Stimulated activated CD4-positive, alpha-beta T cell treated with anti-CD3 and anti-CD28 coated beads, Interleukin-4, amount 100 ng/mL, for 48 hours (primary cell): ENCODE measurements at places on chromosomes 16 and 17.
A peak's percentile ranks its signal among the peaks of the same experiment; 100 is the strongest.

DNA sequence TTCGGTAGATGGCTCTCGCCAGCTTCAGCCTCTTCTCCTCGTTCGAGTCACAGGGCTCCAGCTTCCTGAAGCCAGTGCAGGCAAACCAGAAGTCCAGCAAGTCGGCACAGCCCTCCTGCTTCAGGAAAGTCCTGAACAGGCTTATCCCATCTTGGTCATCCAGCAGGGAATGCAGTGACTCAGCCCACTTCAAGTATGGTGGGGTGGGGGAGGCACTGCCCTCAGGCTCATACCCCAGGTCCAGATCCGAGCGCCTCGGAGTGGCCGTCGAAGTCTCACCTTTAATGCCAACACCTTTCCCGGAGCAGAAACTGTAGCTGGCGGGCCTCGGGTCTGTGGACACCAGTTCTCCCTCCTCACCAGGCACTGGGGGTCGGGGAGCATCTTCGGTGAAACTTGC, 5.9 kb downstream of the AXIN1 start:
- DNase-seq: no peak

GRCh38 chr16:28213396-28213795, 1.6 kb upstream of the XPO6 start:
- no peak for DNase-seq

GRCh38 chr17:71276079-71276478, 844.7 kb upstream of the SOX9 start:
- DNase-seq: no peak

DNA sequence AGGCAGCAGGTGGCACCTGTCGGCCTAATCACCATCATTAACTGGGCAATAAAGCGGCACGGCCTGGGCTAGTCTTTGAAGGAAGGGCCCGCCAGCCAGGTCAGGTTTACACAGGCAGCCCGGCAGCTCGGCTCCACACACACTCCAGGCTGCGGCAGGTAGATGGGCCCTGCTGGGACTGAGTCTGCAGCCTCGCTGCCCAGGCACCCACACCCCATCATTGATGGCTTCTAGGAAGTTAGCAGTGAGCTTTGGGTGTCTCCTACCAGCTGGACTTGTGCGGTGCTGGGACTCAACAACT, 6.8 kb upstream of the FOXN1 start:
- no peak for DNase-seq

DNA sequence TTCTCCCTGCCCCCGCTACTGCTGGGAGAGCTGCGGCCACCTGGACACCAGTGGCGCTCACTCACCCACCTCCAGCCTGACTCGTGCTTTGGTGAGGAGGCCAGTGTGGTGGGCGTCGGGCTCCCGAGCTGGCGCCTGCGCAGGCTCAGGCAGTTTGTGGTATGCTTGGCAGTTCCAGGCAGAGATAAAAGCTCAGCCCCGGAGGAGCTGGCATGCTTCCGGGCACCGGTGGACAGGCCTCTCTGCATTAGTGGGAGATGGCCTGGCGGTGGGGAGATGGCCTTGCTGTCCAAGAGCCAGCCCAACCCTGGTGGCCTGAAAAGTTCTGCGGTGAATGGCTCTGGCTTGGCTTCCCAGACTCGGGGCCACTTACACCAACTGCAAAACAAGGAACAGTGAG, 4.1 kb downstream of the ADGRG1 start:
- no peak for DNase-seq

DNA sequence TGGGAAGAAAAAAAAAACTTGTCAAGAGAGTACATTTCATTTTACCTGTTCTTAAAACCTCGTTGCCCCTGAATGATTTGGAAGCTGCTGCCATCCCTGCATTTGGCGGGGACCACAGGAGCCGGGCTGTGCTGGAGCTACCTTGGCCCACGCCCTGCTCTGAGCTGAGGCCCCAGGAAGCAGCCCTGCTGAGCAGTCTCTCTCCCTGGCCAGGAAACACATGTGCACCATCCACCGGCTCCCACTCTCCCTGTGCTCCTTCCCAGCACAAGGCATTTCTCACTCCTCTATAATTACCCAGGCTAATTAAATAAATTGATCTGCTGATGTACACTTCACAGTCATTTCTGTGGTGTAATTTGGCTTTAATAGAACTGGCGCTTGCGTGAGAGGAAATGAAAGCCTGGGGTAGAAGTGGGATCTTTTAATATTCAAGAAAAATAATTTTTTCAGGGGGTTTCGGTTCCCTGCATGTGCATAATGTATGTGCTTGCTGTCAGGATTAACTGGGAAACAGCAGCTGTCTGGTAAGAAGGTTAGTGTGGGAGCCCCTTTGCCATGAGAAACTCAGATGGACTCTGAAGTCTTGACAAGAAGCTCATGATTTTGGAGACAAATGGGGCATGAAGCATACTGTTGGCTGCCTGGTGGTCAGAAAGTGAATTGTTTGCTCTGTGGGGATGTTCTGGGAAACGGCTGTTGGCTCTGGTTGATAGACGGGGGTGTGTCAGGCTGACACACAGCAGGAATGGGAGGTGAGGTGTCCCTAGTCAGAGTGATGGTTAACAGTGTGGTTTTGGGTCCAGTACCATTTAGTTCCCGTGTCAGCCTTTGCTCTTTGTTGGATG, 252.3 kb upstream of the EEF2KMT start:
- DNase-seq: no peak

- no peak for DNase-seq
These were observed 314.9 kb downstream of the CEP112 start for GRCh38 chr17:65876985-65877384.

- DNase-seq: peak; percentile 49
These were observed 5.3 kb upstream of the NSMCE1 start for GRCh38 chr16:27273670-27274423.

DNA sequence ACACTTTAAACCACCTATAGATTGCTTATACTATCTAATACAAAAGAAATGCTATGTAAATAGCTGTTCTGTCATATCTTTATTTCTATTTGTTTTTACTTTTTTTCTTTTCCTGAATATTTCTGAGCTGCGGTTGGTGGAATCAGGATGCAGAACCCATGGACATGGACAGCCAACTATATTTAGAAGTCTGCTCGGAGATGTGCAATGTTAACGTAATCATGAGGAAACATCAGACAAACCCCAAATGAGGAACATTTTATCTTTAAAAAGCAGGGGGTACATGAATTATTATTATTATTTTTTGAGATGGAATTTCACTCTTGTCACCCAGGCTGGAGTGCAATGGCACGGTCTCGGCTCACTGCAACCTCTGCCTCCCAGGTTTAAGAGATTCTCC, 31.4 kb upstream of the GHDC start:
- DNase-seq: no peak

GRCh38 chr16:50251375-50252081, 14.8 kb upstream of the ADCY7 start:
- DNase-seq: no peak

DNA sequence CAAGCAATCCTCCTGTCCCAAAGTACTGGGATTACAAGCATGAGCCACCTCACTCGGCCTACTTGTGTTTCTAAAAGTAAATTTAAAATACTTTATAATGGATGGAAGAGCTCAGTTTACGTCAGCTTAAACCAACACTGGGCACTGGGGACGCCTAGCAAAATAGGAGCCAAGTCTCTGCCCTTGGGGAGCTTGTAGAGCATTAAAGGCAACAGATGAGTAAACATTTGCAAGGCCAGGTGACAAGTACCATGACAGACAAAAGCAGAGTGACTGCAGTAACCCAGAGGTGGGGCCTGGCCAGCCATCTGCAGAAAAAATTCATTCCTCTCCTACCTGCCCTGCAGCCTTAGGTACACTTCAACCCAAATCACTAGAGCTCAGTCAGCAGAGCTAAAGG, 12.1 kb upstream of the NLK start:
- DNase-seq: no peak

DNA sequence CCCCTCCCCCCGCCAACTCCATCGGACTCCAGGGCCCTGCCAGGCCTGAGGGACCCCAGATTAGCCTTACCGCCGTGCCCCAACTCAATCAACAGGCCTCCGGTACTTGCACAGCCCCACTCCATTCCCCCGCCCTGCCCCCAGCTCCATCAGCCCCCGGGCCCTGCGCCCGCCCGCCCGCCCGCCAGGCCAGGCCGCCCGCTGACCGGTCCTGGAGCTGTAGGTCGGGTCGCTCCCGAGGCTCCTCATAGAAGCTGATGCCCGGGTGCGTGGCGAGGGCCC, 308 bp downstream of the GTF3C1 start:
- DNase-seq: no peak

DNA sequence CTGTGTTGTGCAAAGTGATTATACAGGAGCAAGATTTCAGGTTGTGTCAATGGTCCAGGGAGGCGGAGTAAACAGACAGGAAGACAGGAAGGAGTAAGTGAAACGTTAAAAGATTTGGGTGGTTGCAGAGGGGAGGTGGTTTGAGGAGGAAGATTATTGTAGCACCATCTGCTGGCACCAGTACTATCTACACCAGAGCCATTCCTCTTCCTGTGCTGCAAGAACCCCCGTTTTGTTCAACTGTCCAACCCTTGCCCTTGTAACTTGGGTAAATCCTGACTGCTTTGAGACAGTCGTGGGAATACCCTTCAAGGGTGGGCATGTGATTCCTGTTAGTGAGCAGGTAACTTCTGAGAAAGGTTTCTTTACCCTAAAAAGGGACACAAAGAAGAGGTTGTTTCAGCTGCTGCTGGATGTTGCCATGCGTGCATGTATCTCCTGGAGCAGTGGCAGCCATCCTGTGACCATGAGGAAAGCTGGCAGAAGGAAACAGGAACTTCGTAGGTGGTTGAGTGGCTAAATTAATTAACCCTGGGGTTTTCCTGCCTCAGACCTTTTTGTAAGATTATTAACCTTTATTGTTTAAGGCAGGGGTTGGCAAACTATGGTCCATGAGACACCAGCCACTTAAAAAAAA, 124.1 kb downstream of the PRKCA start:
- DNase-seq: no peak

GRCh38 chr16:17983847-17984639, 352.5 kb downstream of the NPIPA8 start:
- DNase-seq: no peak

- DNase-seq: no peak
These were observed 517 bp downstream of the TMC5 start for GRCh38 chr16:19418200-19418599.

- no peak for DNase-seq
These were observed 61.7 kb downstream of the KCNJ2 start for GRCh38 chr17:70230850-70231640.

DNA sequence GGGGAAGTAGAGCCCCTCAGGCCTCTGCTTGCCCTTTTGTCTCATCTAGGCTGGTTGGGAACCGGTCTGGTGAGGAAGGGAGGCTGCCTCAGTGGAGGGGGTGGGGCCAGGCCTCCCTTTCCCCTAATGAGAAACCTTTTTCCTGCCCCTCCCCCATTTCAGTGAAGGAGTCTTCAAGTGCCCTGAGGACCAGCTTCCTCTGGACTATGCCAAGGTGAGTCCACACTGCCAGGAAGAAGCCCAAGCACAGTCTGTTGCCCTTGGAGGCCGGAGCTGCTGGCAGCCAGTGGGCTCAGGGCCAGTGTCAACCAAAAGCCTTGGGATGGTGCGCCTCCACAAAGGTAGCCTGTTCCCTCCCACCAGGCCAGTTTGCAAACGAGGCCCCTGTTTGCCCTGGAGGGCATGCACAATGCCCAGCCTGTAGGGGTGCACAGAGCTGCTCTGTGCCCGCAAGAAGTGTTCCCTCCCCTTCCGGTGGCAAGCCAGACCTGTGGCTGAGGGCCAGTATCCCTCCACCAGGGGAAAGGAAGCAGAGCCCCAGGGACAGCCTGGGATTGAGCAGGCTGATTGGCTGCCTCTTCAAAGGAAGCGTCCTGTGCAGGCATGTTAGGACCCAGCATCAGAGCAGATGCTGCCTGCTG, 3.4 kb downstream of the TRAF4 start:
- DNase-seq: no peak

GRCh38 chr16:58999762-59000161, 265.6 kb upstream of the GOT2 start:
- DNase-seq: no peak

GRCh38 chr16:83808573-83809014, 816 bp downstream of the HSBP1 start:
- no peak for DNase-seq

DNA sequence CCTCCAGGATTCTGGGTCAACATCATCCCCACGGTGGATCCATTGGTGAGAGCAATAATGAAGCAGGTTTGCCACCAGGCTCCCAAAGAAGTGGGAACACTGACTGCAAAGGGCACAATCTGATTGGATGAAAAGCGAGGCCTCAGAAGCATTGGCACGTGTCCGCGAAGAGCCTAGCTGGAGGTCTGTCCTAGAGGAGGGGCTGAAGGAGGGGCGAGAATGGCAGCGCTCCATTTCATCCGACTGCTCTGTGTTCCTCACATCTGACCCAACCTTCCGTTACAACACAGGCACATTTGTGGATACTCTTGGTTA, 79.9 kb downstream of the MRC2 start:
- DNase-seq: no peak

- DNase-seq: no peak
These were observed 724 bp downstream of the MVP start for GRCh38 chr16:29820730-29821642.

- DNase-seq: no peak
These were observed 30.8 kb downstream of the USP10 start for GRCh38 chr16:84730406-84731106.

DNA sequence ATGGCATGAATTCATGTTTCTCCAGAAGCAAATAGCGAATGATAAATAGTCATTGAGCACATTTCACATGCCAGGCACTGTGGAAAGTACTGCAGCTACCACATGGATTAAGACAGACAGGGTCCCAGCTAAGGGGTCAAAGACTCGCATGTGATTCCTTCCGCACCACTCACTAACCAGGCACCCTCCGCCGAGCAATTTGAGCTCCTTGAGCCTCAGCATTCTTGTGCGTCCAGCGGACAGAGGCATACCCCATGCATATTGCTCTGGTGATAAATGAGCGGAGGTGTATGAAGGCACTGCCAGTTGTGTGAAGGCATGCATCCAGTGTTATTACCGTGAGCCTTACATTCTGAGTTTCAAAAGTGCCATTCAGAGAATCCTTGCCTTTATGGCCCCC, 358.7 kb downstream of the HS3ST4 start:
- no peak for DNase-seq

DNA sequence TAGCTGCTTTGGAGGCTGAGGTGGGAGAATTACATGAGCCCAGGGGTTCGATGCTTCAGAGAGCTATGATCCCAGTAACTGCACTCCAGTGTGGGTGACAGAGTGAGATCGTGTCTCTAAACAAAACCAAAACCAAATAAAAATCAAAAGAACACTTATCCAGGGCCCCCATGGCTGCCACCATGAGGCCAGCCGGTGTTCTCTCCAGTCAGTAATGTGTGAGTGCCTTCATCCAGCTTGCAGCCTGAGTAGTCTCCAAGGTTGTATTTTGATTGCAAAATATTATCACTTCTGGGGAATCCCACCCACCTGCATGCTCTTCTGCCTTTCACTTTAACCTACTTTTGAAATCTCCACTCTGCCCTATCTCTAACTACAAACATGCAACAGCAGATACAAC, 221.0 kb upstream of the WSB1 start:
- DNase-seq: no peak

- no peak for DNase-seq
These were observed 73.9 kb downstream of the AMFR start for GRCh38 chr16:56351481-56351880.

- DNase-seq: no peak
These were observed 45.5 kb downstream of the PRKCA start for GRCh38 chr17:66347661-66348514.

GRCh38 chr16:23947838-23948237, 112.1 kb downstream of the PRKCB start:
- DNase-seq: no peak
